ENCODE measurements at places on chromosomes 7 and 10. TPM values are rescaled to one million over a fixed set of nuclear protein-coding genes. Genes with fewer than 3 reads are reported as not detected.

GRCh38 chr7:105153531-105153930, 139.5 kb downstream of the KMT2E start:
- no peak overlapping the region for H3K4me3 ChIP-seq
- no peak overlapping the region for H3K27ac ChIP-seq
- H3K27me3 ChIP-seq = no peaks in the 10 kb centered on the region
- peaks cover 47% of the 10 kb centered on the region for H3K36me3 ChIP-seq

DNA sequence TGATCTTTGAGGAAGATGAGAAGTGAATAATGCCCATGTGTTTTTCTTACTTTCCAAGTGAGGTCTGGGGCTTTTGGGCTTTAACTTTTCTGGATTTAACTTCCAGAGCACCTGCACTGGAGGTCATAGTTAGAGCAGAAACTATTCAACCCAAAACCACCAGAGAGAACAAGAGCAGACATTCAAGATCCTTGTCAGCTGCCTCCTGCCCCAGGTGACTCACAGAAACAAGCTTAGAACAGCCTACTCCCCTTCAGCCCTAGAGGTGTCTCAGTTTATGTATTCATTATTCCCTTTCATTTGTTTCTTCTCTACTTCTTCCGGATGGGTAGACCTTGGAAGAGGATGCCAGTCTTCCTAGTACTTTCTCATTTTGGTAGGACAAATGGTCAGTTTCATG, 270.5 kb downstream of the CNTNAP2 start:
- H3K4me1 ChIP-seq = no peaks in the 10 kb centered on the region
- no peak overlapping the region for H3K27ac ChIP-seq
- no peak for DNase-seq
- H3K27me3 ChIP-seq = no peaks in the 10 kb centered on the region

DNA sequence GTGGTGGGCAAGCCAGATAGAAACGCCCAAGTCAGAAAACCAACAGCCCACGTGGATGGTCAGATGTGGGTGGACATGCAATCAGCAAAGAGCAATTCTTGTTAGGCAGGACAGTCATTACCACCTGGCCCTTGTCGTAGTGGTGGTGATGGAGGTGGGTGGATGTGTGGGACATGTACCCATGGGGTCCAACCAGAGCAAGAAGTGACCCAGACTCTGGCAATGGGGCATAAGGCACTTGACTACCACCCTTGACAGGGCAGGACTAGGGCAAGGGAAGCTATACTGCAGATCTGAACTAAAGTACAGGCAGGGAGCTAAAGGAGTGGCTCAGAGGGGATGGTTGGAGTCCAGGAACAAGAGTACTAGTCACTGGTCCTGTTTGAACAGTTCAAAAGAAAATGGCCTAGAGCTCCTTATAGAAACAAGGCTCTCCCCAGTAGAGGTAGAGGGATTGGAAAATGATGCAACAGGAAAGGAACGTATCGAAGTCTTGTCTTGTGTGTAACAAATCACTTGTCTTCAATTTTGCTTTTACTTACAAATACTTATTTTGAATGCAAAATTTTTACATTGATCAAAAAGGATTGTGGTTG, 17.6 kb downstream of the LMOD2 start:
- H3K4me3 ChIP-seq = no peak overlapping the region
- no peak overlapping the region for H3K27ac ChIP-seq
- H3K4me1 ChIP-seq = no peaks in the 10 kb centered on the region
- no peaks in the 10 kb centered on the region for H3K36me3 ChIP-seq
- DNase-seq = no peak

GRCh38 chr10:63542835-63543575, 21.8 kb downstream of the REEP3 start:
- no peak overlapping the region for H3K4me3 ChIP-seq
- DNase-seq = no peak
- no peaks in the 10 kb centered on the region for H3K27me3 ChIP-seq
- H3K4me1 ChIP-seq = no peaks in the 10 kb centered on the region
- no peaks in the 10 kb centered on the region for H3K36me3 ChIP-seq

GRCh38 chr10:3002304-3002703, 65.0 kb upstream of the PFKP start:
- no peak overlapping the region for H3K27ac ChIP-seq
- H3K4me3 ChIP-seq = no peak overlapping the region
- DNase-seq = no peak
- no peaks in the 10 kb centered on the region for H3K36me3 ChIP-seq
- no peaks in the 10 kb centered on the region for H3K27me3 ChIP-seq
- no peaks in the 10 kb centered on the region for H3K4me1 ChIP-seq

DNA sequence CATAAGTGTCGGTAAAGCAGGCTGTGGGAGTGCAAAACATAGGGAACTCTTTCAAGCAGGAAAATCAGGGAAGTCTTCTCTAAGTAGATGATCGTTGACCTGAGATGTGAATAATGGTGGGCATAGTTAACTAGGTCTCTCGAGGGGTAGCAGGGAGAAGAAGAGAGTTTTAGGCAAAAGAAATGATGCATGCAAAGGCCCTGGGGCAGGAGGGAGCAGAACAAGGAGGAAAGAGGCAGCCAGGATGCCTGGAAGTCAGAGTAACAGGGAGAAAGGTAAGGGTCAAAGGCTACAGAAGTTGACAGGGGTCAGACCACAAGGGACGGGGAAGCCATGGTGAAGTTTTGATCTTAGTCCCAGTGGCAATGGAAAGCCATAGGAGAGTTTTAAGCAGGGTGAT, 47.8 kb upstream of the PAX2 start:
- H3K4me1 ChIP-seq = no peaks in the 10 kb centered on the region
- H3K27me3 ChIP-seq = no peaks in the 10 kb centered on the region
- no peak overlapping the region for H3K27ac ChIP-seq
- no peak for DNase-seq

GRCh38 chr10:49539320-49539885, 482 bp upstream of the ERCC6 start:
- H3K4me1 ChIP-seq = peaks cover 13% of the 10 kb centered on the region
- H3K27me3 ChIP-seq = peaks cover 14% of the 10 kb centered on the region
- H3K27ac ChIP-seq = peak overlapping the region; percentile 89
- H3K36me3 ChIP-seq = no peaks in the 10 kb centered on the region
- DNase-seq = peak; percentile 90

DNA sequence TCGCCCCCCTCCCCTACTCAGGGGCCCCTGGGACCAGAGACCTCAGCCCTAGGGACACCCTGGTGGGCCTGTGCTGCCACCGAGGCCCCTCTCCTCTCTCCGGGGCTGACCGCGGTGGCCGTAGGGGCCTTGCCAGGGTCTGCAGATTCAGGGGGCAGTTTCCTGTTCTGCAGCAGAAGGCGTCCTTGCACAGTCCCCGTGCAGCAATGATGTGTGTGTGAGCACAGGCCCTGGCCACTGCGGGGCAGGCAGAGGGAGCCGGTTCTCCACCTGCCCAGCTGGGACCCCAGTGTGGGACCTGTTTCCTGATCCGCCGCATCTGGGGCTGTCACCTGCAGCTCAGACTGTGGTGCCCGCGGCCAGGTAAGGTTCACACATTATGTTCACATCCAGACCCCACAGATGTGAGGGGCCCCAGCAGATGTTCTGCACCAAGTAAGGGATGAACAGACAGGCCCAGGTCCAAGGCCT, 60.7 kb upstream of the DNAJB6 start:
- peak; percentile 73 for DNase-seq
- peaks cover 7% of the 10 kb centered on the region for H3K4me1 ChIP-seq
- H3K27me3 ChIP-seq = peaks cover 17% of the 10 kb centered on the region
- H3K27ac ChIP-seq = no peak overlapping the region
- no peak overlapping the region for H3K4me3 ChIP-seq
- peaks cover 10% of the 10 kb centered on the region for H3K36me3 ChIP-seq

ELFN1 gene
- 0.70 TPM for polyA plus RNA-seq

GRCh38 chr10:132185601-132186487, 904 bp upstream of the DPYSL4 start:
- DNase-seq = no peak
- peaks cover 82% of the 10 kb centered on the region for H3K27me3 ChIP-seq
- H3K36me3 ChIP-seq = no peaks in the 10 kb centered on the region
- H3K4me3 ChIP-seq = peak overlapping the region; percentile 30
- H3K4me1 ChIP-seq = peaks cover 29% of the 10 kb centered on the region

- no peak for DNase-seq
- H3K27me3 ChIP-seq = no peaks in the 10 kb centered on the region
- no peak overlapping the region for H3K4me3 ChIP-seq
- no peaks in the 10 kb centered on the region for H3K4me1 ChIP-seq
- no peak overlapping the region for H3K27ac ChIP-seq
These were observed 11.6 kb upstream of the TNPO3 start for GRCh38 chr7:129066290-129067131.

DNA sequence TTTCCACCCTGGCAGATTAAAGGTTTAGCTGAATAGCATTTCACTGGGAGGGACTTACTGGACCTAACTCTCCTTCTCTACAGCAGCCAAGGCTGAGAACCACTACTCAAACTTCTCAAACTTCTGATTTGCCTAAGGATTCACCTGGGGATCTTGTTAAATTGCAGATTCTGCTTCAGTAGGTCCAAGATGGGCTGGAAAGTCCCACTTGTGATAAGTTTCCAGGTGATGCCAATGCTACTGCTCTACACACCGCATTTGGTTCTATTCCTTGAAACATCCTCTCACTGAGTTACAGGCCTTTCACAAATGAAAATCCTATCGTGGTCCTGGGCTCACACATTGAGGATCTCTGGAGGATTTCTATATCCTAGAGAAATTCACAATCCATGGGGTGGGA, 147.9 kb downstream of the CHCHD3 start:
- no peak overlapping the region for H3K4me3 ChIP-seq
- H3K27ac ChIP-seq = no peak overlapping the region
- no peaks in the 10 kb centered on the region for H3K36me3 ChIP-seq

All from spleen (tissue), 13 donors.